HS-27A (cell line): ENCODE measurements at places on chromosomes 12 and 14.

DNA sequence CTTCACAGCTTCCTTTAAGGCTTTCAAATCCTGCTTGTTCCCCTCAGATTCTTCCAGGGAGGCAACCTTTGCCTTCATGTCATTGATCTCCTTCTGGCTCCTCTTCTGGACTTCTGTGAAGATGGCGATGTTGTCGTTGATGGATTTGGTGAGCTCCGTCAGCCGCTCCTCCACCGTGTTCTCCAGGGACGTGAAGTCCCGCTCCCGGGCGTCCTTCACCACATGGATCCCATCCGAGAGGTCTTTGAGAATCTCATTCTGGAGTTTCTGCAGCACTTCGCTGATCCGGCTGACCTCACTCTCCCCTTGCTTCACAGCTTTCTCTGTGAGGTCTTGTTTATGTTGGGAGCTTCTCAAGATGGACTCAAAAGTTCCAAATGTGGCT is 7.9 kb downstream of the CKAP4 start:
- DNase-seq = no peak

- no peak for DNase-seq
These were observed 24.7 kb downstream of the NGDN start for GRCh38 chr14:23494223-23494622.

DNA sequence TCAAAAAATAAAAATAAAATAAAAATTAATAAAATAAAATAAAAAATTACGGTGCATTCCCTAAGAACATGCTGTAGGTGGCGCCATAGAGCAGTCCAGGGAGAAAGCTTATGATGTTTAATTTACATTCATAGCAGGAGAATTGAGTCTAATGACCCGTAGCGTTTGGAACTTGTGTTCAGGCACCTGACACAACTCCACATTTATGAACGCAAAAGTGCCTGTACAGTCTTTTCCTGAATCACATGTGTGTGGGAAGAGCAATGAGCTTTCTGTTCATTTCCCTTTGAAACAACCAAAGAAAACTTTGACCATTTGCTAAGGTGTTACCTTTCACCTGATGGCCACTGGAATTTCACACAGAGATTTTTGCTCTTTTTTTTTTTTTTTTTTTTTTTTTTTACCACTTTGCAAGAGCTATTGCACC is 60.6 kb upstream of the KCNA1 start:
- no peak for DNase-seq

DNA sequence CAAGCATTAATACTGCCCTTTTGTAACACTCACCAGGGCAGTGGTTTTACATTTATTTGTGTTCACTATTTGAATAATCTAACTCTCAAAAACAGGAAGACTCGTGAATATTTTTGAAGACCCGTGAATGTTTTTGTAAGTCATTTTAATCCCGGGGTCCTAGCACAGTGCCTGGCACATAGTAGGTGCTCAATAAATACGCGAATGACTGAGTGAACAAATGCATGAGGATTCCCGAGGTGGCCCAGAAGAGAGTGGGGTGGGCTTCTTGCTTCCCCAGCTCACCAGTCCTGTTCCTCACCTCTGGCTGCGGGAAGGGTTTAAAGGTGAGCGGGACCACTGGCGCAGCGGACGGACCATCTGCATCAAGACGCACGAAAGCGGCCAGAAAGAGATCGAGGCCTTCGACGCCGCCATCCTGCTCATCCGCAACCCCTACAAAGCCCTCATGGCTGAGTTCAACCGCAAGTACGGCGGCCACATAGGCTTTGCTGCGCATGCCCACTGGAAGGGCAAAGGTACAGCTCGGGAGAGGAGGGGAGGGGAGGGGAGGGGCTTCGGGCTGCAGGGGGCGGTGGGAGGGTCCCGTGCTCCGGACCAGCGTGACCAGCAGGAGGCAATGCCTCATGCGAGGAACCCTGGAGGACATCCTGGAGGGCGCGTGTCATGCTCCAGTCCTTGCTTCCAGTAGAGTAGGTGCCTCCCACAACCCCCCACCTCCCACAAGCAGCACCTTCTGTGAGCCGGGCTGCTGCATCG is 98.9 kb downstream of the CMKLR1 start:
- DNase-seq = no peak

DNA sequence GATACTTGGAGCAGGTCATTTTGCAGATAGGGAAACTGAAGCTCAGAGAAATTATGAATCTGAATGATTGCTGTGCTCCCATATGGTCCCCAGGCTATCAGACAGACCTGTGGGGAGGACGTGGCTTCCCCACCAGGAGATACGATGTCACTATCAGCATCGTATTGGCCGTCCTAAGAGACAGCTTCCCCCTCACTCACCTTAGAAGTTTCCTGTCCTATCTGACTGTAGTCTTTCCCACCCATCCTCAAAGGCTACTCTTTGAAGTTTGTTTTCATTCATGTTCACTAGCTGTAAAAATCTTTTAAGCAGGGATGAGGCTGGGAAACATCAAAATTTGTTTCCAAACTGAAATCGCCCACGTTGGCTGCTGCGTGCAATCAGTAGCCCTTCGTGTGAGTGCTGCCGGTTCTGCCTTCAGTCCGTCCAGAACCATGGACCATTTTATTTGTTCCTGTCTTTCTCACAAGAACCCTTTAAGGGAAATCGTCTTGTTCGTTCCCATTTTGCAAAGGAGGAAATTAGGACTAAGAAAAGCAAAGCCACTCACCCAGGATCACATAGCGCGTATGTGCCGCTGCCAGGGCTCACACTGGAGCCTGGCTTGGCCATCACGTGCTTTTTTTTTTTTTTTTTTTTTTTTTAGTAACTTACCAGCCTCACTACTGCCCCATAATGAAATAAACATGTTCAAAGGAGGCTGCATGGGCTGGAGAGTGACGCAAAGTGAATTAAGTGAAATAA is 1.0 kb upstream of the KDM2B start:
- DNase-seq = no peak
